T-helper 2 cell treated with Interferon-gamma antibody and Interleukin-4, amounts not matched to agents 5 μg/mL and 100 μg/mL, for 36 hours (primary cell): ENCODE measurements at places on chromosomes 4 and X.
A peak's percentile ranks its signal among the peaks of the same experiment; 100 is the strongest.

DNA sequence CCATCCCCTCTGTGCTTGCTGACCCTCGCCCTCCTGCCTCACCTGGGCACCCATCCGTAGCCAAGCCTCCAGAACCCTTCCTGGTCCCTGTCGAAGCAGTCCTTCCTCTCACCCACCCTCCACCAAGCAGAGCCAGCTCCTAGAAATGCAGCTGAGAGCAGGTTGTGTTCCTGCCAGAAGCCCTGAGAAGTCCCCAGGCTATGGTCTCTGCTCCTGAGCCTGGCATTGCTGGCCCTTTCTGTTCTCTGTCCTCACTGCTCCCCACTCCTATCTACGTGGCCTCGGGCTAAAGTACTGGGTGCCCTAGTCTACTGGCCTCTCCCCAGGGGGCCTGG, 2.1 kb upstream of the CPZ start:
- no peak for DNase-seq

DNA sequence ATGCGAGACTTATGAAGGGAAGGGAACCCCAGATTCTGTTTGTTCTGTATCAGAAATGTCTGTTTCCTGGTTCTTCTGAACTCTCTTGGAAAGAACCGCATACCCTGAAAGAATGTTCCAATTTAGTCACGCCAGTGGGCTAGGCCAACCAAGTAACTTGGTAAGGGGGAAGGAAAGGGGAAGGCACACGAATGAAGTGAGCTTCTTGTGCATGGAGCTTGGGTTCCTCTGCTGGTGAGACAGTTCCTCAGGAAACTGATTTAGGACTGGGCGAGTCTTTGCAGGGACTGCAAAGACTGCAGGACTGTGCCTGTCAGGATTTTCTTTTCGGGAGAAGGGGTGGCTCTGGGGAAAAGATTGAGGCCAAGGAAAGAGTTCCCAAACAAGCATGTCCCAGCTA, 35.6 kb downstream of the FRMPD3 start:
- no peak for DNase-seq

- DNase-seq = no peak
These were observed 11.9 kb upstream of the HMGB2 start for GRCh38 chr4:173346074-173346473.

- no peak for DNase-seq
These were observed 53.3 kb upstream of the BMP2K start for GRCh38 chr4:78722878-78723277.

- no peak for DNase-seq
These were observed 89.8 kb downstream of the UCHL1 start for GRCh38 chr4:41346306-41347061.

DNA sequence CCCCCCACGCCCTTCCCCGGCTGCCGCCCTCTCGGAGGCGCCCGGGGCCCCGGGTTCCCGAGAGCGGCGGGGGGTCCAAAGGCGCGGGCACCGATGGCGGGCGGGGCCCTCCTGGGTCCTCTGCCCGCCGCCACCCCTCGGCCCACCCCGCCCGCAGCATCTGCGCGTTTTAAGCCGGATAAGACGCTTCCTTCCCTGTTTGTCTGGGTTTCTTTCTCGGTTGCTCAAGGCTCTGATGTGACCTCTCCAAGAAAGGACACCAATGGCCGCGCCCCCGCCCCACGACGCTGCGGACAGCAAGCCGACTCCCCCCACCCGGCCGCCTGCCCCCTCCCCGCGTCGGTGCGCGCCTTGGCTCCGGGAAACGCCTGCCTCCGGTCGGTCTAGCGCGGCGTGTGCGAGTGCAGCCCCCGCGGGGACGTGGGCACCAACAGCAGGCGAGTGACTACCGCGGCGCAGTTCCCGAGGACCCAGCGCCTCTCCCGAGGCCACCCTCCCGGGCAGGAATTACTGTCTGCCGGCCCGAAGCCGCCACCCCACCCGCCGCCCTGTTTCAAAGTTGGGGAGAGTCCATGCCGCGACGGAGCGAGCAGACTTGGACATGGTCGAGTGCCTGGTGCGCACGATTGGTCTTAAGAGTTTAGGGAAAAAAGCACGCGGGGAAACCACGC, 21.1 kb upstream of the HMX1 start:
- no peak for DNase-seq

DNA sequence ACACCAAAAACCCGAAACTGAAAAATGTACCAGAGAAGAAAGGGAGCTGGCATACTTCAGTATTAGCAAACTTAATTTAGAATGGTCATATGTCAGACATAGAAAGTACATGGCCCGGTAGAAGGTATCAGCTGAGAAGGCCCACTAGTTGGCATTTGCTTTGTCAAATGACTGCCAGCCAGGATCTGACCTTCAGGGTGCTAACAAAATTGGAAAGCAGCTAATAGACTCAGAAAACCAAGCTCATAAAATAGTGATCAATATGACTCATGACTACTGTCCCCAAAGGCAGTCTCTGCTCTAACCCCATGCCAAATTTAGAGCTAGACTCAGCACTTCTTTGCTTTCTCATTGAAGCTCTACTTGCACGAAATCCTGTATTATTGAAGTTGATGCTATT, 342.7 kb downstream of the PDGFC start:
- DNase-seq = no peak

DNA sequence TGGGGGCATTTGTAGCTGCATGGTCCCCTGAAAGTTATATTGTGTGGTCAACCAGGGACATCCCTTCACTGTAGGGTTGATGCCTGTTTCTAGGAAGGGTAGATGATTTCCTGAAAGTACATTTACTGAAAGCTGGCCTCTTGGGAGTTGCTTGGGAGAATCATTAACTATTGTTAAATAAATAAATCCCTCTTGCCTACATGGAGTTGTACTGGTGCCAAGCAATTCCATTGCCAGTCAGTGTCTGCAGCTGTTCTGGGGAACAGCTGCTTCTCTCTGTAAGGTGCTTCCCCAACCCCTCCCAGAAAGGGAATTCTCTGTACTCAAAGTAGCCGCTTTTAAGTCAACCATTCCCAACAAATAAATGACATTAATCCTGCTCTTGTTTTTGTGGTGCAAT, 51.1 kb downstream of the C4orf51 start:
- DNase-seq = no peak

DNA sequence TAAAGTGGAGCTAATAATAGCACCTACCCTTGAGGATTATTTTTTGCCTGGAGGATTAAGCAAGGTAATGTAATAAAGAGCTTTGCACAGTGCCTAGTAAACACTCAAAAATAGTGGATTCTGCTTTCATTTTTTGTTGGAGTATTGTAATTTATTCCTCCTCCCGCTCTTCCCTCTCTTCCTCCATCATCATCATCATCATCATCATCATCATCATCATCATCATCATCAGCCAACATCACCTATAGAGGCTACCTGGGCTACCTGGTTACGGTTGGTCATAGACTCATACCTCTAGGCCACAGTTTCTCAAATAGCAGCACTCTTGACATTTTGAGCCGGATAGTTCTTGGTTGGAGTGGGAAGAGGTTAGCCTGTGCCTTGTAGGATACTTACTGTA, 126.9 kb upstream of the TEX13A start:
- no peak for DNase-seq

DNA sequence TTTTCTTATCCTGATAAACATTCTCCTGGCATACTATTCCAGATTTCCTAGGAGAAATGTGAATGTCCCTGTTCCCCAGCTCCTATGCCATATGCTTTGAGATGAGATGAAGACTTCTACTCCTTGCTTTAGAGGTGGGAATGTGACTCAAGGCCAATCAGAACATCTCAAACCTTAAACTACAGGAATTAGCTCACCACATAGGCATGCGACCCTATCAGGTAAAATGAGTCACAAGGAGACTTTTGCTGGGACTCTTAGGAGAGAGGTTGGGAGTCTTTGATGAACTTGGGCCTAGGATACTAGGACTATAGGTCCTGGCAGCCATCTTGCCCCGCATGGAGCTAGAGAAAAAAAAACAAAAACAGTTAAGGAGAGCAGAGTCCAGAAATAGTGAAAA, 5.8 kb upstream of the USO1 start:
- DNase-seq = no peak

- DNase-seq = no peak
These were observed 146.1 kb downstream of the COL25A1 start for GRCh38 chr4:109156356-109156755.

- DNase-seq = no peak
These were observed 93.6 kb upstream of the NAP1L5 start for GRCh38 chr4:88791274-88791673.

GRCh38 chrX:19912-20571, 261.1 kb upstream of the PLCXD1 start:
- peak; percentile 6 for DNase-seq
